ENCODE measurements at places on chromosomes 6 and 20. TPM values are rescaled to one million over a fixed set of nuclear protein-coding genes. Genes with fewer than 3 reads are reported as not detected.

LBP gene
- not detected for total RNA-seq

SEL1L2 gene
- not detected for total RNA-seq

DNA sequence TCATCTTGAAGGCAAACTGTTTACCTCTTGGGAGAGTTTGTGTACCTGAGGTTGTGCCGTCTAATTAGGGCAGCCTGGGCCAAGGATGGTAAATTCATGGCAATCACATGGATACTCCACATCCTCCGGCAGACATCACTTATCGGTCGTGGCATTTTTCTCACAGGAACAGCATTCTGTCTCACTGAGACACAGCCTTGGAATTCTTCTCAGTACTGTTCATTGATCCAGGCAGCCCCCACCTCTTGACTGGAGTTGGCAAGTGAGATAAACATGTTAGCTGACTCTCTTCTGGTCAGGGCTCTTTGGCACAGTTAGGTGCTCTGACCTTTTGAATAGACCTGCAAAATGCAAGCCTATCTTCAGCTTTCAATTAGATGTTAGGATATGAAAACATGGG lies 511.4 kb upstream of the FLRT3 start:
- DNase-seq: no peak

- DNase-seq: no peak
Measured at GRCh38 chr6:36826520-36827227, 12.6 kb downstream of the CPNE5 start.

GRCh38 chr6:3879194-3879952 lies 30.2 kb downstream of the FAM50B start:
- no peak for DNase-seq

DNA sequence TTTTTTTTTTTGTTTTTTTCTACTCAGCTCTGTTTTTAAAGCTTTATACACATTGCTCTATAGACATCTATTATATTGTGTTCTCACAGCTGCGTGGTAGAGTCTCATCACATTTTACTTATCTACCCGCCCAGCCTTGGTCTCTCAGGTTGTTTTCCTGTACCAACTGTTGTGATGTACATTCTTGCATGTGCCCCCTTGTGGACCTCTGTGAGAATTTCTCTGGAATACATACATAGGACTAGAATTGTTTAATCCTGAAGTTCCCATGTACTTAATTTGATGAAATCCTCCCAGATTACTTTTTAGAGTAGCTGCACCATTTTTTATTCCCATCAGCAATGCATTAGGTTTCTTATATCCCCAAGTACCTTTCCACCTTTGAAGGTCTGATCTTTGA lies 40.4 kb upstream of the TINAG start:
- DNase-seq: no peak

GRCh38 chr6:88599571-88599970 lies 363.8 kb downstream of the RNGTT start:
- no peak for DNase-seq

DNA sequence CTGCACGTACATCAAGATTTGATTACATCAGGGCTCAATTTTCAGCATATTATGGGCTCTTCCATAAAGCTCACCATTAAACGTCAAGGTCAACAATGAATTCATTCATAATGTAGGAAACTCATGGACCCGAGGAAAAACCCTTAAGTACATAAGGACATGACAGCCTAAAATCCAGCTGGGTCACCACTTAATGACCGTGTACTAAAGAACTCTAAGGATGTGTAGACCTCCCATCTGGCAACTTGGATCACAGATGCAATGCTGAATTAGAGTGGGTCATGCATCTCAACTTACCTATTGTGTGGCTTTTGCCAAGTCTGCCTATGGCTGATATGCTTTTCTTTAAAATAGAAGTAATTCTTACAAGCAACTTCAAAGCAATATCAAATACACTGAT lies 26.7 kb upstream of the DEFB112 start:
- DNase-seq: no peak
